GM10248 (cell line): ENCODE measurements at places on chromosomes 7 and 10.

DNA sequence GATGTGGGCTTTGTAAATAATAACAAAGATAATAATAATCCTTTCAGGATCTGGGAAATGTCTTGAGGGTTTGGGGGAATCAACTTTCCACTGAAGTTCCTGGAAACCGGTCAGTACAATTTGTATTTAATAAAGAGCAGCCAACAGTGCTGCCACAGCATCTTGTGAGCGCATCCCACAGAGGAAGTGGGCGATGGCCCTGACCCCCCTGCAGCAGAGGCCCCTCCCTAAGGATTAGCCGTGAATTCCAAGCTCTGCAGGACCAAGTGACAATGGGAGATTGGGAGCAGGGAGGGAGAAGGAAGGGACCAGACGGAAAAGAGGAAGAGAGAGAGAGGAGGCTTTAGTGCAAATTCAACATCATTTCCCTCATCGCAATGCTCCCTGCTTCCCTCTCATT lies 349.2 kb downstream of the RNLS start:
- DNase-seq, result no peak

GRCh38 chr7:123075838-123076467 lies 80.5 kb upstream of the TAS2R16 start:
- no peak for DNase-seq

DNA sequence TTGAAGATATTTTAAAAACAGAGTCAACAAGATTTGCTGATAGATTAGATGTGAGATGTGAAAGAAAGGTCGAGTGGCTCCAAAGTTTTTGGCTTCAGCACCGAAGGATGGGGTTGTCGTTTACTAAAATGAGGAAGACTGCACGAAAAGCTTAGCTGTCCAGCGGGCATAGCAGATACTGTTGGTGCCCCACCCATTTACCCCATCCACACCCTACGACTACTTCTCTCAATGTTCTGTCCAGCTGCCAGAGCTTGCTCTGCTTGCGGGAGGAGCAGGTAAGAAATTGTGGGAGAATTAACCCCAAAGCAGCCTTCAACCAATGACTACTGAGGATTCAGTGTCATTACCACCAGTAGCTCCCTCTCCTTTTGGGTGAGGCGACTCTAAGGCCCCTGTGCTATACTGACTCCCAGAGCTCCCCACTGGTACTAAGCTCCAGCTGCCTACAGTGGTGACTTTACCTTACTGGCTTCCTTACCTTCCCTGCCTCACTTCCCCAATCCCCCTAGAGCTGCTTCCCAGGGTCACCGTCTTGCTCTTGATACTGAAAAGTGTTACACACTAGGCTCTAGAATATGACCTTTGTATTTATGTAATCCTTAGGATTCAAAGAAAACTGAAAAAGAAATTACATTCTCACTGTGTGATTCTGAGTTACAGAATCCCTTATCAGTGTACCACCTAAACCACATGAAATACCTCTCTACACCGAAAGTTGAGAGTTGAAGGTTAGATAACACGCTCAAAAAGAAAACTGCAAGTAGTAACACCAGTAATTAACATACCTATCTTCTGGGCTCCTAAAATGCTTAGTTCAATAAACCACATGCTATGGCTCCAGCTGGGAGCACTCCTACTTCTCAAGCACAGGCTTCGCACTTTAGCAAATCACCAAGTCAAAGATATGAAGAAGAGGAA lies 22.3 kb downstream of the CACUL1 start:
- DNase-seq, result no peak

GRCh38 chr10:3365630-3366029 lies 193.0 kb upstream of the PITRM1 start:
- no peak for DNase-seq

GRCh38 chr10:77576007-77576367 lies 61.6 kb downstream of the KCNMA1 start:
- DNase-seq, result no peak

DNA sequence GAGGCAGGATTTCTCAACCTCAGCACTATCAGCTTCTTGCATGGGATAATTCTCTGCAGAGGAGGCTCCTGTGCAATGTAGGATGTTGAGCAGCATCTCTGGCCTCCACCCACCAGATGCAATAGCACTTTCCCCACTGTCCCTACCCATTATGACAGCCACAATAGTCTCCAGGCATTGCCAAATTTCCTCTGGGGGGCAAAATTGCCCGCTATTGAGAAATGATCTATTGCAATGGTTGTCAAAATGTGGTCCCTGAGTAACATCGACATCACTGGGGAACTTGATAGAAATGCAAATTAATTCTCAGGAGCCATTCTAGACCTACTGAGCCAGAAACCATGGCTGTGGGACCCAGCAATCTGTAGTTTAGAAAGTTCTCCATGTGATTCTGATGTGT lies 7.0 kb downstream of the KCNK18 start:
- DNase-seq, result no peak

DNA sequence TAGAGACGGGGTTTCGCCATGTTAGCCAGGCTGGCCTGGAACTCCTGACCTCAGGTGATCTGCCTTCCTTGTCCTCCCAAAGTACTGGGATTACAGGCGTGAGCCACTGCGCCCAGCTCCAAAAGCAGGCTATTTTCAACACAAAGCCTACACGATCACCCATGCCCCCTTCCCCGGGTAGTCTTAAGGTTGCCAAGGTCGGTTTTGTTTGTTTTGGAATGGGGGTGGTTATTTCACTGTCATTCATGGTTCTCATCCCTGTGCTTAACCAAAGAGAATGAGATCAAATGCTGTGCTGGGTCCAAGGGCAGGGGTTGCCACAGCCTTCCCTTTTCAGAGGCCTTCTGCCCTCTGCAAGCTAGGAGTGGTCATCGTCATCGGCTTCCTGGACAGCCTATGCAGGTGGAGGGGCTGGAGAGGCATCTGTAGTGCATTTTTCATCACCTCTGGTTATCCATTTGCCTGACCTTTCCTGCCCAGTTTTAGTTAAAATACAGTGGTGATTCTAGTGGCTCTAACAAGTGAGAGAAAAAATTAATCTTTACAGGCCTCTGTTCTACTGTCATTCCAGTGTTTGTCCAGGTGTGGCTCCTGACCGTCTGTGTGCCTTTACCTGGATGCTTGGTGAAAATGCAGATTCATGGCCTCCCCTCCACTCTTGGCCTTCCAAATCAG lies 11.4 kb downstream of the BLVRA start:
- DNase-seq, result no peak

- DNase-seq, result no peak
Observed at GRCh38 chr10:15313047-15313446, 58.0 kb downstream of the FAM171A1 start.

GRCh38 chr10:122294511-122295450 lies 23.7 kb downstream of the BTBD16 start:
- no peak for DNase-seq

DNA sequence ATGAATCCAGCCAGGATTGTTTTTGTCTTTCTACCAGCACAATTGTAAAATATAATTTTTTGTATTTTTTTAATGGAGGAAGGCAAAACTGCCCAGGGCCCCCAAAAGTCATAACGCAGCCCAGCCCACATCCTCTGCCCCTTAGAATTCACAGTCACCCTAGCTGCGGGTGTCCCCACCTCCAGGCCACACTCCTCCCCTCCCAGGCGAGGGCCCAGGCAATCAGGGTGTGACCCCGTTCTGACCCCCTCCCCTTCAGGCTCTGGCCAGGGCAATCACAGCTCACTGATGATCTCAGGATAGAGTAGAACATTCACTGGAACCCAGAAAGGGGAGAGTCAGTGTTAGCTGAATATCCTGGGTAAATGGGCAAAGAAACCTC lies 92.0 kb upstream of the MACROH2A2 start:
- no peak for DNase-seq

DNA sequence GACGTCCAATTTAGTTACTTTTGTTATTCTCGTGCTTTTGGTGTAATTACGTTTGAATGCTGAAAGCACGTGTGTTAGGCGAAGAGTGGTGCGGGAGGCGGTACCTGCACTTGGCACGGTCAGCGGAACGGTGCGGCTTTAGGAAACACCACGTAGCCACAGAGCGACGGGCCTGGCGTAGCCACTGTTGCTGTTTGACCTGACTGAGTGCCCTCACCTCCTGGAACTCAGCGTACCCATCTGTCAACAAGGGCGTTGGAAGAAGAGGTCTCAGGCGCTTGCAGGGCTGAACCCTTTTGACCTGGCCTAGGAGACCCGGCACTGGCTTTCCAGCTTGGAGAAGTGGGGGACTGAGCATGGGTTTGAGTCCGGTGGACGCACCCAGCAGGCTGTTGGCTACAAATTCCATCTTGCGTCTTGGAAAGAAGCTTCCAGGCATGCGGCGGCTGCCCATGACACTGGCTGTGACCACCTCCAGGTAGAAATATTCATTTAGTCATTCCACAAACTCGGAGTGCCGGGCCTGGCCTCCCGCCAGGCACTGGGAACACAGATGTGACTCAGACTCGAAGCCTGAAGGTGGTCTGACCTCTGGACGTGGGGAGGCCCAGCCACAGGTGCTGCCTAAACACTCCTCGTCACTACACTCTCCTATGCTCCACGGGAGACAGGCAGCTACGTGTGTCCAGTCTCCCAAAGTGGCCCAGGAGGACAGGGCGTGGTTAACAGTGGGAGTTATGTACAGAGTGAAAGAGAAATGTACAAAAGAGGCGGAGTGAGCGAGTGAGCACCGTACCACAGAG lies 22.2 kb downstream of the FAM20C start:
- no peak for DNase-seq

GRCh38 chr7:135980665-135981180 lies 3.6 kb upstream of the MTPN start:
- peak; percentile 18 for DNase-seq

DNA sequence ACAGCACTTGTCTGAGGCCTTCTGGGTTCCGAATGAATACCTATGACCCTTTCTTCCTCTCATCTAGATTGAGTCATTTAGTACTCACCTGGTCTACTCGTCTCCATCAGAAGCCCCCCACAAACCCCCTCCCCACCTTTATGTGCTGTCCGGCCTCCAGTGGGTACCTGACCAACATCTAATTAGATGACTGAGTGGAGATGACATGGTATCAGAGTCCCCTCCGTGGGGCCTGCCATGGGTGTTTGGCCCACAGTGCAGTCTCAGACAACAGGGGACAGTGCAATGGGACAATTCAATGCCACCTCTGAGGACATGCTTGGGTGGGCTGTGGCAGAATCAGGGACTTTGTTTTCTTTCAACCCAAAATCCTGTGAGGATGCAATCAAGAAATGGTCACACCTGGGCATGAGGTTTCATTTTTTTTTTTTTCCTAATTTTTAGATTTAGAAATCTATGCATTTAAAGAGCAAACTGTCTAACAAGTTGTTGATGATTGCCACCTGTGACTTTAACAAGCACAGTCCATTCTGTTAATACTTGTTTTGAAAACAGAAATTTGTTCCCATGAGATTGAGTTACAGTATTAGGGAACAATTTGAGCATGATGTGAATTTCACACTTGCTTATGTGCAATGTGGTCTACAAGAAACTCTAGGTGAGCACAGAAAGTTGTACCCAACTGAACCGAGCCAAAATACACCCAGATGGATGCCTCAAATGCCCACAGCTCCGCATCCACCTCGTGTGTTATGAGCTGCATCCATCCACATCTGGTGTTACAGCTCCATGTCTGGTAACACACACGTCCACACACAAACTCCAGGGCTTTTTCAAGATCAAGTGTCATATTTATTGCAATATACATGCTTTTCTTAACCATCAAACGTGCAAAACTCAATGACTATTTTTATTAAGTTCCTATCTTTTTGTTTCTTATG lies 27.5 kb downstream of the GPRIN2 start:
- no peak for DNase-seq

- DNase-seq, result no peak
Observed at GRCh38 chr7:155863721-155864151, 51.5 kb upstream of the SHH start.

GRCh38 chr10:71727738-71728737 lies 8.5 kb upstream of the C10orf105 start:
- DNase-seq, result peak; percentile 77

DNA sequence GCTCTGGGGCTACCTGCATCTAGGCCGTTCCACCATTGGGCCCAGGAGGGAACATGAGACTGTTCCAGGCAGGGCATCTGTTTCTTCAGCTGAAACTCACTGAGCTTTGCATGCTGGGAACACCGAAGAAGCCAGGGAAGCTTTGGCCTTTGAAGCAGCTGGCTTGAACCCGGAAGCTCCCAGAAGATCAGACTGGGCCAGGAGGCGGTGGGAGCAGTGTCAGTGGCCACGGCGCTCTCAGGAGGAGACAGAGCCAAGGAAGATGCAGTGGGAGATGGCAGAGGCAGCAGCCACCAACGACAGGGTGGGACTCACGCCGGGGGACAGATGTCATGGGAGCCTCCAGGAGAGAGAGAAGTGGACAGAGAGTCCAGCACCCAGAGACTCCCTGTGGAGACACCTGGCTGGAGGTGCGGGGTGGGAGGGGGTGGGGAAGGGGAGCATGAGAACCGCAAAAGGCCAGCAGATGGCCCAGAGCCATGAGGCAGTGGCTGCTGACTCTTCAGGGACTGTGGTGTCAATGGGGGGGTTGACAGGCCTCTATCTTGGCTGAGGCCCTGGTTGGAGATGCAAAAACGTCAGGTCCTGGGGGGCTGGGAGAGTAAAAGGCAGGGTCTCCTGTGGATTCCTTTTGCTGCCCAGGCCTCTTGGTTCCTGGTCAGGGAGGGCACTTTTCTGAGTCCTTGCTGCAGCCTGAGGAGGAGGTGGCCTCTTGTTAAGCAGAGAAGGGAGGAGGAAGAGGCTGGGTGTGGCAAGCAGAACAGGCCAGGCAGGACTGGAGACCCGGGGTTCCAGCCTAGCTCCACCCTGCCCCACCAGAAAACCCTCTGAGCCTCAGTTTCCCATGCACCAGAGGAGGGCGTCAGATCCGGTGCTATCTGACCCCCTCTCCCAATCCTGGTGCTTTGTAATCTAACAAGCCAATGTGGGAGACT lies 6.3 kb upstream of the AQP1 start:
- no peak for DNase-seq

- DNase-seq, result no peak
Observed at GRCh38 chr7:16900209-16900768, 18.5 kb upstream of the AGR3 start.

- DNase-seq, result no peak
Observed at GRCh38 chr10:51915031-51915542, 215.7 kb upstream of the CSTF2T start.

DNA sequence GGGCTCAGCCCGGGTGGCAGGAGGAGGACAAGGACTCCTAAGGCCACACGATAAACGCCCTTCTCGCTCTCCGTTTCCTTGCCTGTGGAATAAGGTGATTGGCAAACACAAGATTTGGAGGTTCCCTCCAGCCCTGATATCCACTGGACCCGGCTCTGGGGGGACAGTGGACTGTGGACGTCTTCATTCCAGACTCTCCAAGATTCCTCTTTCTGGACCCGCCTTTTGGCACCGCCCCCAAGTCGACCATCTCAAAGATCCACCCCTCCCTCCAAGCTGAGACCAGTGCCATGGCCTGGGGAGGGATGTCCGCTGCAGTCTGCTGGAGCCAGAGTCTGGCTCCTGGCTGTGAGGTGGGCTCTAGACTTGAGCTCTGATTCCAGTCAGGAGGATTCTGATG lies 23.6 kb downstream of the ZNF783 start:
- DNase-seq, result no peak

DNA sequence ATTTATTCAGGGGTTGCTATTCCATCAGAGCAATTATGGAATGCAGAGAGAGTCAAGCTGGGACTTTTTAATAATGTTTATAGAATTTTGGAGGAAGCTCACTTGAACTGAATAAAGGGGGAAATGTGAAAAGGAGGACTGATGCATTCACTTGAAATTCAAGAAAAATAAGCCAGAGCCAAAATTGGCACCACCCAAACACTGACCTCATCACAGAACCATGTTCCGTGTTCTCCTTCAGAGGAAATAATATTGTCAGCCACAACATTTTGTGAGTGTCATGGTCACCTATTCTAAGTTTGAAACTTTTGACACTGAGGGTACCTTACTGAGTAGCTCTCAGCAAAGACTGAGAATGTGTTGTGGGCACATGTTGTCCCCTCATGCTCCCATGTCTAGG lies 207.0 kb downstream of the ANK3 start:
- no peak for DNase-seq
